ENCODE measurements at places on chromosomes 3 and 15.

DNA sequence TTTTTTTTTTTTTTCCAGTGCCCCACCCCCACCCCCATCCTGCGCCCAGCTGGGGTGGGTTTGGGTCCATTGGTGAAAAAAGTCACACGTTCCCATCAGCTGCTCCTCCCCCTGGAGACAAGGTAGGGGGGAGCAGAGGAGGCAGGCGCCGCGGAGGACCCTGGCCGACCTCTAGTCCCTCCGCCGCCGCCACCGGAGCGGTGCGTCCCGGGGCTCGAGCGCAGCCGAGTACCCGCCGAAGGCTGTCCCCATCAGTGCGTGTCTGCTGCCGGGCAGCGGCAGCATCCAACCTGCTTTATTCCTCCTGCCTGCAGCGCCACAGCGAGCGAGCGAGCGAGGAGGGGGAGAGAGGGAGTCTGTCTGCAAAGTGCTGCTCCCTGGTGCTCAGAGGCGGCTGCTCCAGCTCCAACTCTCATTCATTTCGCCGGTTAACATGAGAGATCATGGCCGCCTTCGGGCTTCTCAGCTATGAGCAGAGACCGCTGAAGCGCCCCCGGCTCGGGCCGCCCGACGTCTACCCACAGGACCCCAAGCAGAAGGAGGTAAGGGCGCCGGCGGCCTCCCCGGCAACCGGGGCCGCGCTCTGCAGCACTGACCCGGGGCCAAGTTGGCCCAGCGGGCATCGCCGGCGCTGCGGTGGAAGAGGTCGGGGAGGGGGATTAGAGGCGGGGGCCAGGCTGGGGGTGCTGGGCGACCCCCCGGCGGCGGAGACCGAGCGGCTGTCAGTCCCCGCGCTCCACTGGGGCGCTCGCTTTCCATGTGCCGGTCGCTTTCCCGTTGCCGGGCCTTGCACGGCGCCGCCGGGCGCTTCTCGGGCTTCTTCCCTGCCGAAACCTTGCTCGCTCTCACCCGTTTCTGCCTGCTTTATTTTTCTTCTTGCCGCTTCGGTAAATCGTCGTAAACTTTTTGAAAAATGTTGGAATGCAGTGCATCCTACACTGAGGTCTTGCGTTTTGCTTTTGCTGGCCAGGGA lies 1.3 kb downstream of the MED12L start:
- DNase-seq: peak; percentile 72

GRCh38 chr3:21042184-21042583 lies 708.8 kb downstream of the ZNF385D start:
- DNase-seq: no peak

DNA sequence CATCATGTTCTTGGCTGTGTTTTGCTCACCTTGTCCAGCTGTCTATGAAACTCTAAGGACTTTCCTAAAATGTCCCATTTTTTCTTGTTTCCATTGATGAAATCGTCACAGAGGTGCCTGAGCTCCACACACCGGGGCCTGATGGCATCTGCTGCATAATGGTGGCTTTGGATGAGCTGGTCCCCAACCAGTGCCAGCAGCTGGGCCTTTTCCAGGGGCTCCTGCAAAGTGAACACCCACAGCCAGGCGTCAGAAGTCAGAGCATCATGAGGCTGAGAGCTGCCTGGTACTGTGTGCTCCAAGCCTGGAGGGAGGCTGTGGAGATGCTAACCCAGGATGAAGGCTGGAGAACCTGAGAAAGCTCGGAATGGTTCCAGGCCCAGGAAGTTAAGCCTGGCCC lies 46.9 kb downstream of the B3GNT5 start:
- DNase-seq: no peak

- no peak for DNase-seq
Observed at GRCh38 chr3:120101624-120102023, 7.4 kb upstream of the GSK3B start.

GRCh38 chr3:52831500-52832301 lies 1.2 kb upstream of the ITIH4 start:
- DNase-seq: no peak

DNA sequence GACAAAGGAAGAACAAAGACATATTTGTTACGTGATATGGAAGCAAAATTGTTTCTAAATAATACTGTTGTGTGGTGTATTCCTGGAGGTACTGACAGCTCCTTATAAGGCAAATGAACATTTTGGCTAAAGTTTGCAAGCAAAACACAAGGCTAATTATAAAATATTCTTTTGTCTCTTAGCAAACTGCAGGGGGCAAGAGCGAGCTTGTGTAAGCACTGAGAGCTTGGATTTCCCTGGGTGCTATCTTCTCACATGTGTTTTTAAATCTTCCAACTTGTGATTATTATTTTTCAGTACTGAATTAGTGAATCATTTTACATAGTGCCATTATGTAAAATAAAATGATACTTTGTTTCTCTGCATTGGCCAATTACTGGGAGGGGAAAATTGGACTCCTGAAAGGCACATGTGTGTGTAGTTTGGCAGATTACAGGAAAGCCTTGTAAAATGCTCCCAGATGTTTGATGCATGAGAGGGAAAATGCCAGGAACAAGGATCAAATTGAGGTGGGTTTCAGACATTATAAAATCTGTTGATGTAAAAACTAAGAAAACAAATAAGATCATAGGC lies 611.5 kb downstream of the AGBL1 start:
- no peak for DNase-seq

DNA sequence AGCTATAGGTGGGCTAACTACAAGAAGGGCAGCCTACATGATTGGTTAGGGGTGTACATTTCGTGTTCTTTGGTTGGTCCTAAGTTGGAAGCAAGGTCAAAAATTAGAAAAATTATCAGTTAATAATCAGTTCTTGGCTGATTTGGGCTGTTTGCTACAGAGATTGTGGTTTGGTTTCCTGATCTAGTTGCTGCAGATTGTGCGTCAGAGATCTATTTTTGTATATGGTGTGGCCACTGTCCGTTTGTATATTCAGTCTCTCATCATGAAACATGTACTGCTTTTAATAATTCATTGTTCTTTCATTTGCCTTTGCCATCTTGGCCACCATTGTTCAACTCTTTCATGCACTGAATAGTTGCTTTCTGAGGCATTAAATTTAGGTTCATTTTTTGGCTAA lies 80.9 kb downstream of the LRRC3B start:
- no peak for DNase-seq

DNA sequence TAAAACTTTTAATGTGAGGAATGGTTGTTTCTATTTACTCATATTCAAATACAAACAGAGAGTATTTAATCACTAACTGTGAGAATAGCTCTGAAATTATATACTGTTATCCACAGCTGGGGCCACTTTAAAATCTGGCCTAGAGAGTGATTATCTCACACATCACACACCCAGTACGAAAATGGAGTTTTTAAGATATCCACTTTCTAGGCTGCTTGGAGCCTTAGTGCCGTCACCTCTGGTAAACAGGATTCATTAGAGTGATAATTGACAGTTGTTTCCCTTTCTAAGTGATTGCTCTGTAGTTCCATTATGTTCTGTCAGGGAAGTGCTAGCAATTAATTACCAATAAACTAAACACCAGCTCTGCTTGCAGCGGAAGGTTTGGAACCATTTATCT lies 942.4 kb downstream of the FHIT start:
- no peak for DNase-seq

- DNase-seq: peak; percentile 24
Observed at GRCh38 chr3:88151358-88151757, 1.6 kb downstream of the C3orf38 start.

- DNase-seq: peak; percentile 58
Observed at GRCh38 chr15:71743861-71744382, 66.4 kb upstream of the NR2E3 start.

DNA sequence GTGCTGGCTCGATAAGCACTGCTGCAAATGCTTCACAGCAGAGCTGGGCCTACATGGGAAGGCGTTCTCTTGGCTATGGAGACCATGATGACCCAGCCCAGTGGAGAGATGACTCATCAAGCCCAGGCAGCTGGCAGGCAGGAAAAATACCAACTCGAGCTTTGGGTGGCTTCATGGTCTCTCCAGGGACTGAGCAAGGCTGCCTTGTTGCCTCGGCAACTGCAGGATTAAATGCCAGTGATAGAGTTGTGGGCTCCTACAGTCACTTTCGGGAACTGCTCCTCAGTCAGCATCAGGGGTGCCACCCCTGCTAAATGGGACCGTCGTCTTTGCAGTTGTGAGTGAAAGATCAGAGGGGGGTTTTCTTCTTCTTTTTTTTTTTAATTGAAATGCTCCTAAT lies 54.6 kb upstream of the MYZAP start:
- no peak for DNase-seq

Measured in CD4-positive, alpha-beta T cell treated with Interleukin-17A for 1 hour (primary cell).